DMS 273 treated with DMSO at 0.1 percent for 48 hours (cell line): ENCODE measurements at places on chromosomes 4 and X.

- no peak for DNase-seq
Measured at GRCh38 chr4:83083925-83084475, 30.5 kb downstream of the PLAC8 start.

DNA sequence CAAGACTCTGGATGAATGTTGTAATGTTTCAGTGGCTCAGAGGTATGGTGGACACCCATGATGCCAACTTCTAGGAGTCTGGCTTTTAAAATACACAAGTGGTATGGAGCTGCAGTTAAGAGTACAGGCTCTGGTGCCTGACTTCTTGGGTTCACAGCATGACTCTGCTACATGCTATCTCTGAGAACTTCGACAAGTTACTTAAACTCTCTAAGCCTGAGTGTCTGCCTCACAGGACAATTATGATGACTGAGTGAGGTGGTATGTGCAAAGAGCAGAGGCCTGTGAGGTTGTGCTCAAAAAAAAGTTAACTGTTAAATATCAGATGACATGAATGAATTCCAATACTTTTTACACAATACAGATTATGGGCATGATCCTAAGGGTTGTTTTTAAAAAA lies 90.9 kb upstream of the SRD5A3 start:
- no peak for DNase-seq

- no peak for DNase-seq
Measured at GRCh38 chr4:187103351-187103750, 379.7 kb upstream of the FAT1 start.

GRCh38 chr4:30610361-30610760 lies 109.8 kb upstream of the PCDH7 start:
- DNase-seq: no peak

- DNase-seq: no peak
Measured at GRCh38 chr4:120266602-120267001, 200.0 kb upstream of the MAD2L1 start.

- DNase-seq: no peak
Measured at GRCh38 chrX:51440365-51440764, 56.0 kb downstream of the NUDT11 start.

GRCh38 chr4:180336494-180337090 lies 1906.6 kb upstream of the TENM3 start:
- no peak for DNase-seq

DNA sequence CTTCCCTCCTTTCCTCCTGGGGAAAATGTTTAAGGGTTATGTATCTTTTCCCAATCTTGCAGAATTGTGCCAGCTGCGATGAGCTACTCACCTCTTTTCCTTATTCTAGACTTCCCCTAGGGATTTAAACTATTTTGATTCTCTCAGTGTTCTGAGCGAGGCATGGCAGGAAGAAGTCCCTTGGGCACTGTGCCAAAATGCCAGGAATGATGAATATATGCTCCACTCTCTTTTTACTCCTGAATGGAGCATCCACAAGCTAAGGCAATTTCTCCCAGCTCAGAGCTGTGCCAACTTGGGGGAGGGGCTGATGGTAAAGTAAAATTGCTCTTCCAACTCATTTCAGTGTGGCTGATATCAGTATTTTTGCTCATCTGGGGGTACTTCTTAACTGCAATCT lies 4.0 kb upstream of the C4orf17 start:
- no peak for DNase-seq

DNA sequence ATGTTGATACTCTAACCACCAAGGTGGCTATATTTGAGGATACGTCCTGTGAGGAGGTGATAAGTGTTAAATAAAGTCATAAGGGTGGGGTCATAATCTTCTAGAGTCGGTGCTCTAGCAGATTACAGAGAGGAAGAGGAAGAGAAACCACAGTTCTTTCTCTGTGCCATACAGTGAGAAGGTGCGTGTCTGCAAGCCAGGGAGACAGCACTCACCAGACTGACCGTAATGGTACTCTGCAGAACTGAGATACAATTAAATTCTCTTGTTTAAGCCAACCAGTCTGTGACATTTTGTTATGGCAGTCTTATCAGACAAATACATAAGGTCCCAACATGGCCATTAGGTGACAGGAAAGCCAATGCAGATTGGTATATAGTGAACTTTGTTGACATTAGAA lies 480.9 kb upstream of the IGFBP7 start:
- no peak for DNase-seq

GRCh38 chr4:151198748-151199147 lies 78.2 kb upstream of the PRSS48 start:
- no peak for DNase-seq

- no peak for DNase-seq
Measured at GRCh38 chrX:68938244-68939004, 109.6 kb downstream of the EFNB1 start.

- DNase-seq: no peak
Measured at GRCh38 chr4:69995526-69996016, at the start of gene STATH. Gene STATH, plus strand, starts transcription at chr4:69995966. Its CDS starts 2,472 bp downstream, at chr4:69998438.

GRCh38 chr4:169025184-169025583 lies 15.1 kb upstream of the CBR4 start:
- no peak for DNase-seq

GRCh38 chr4:24550441-24551175 lies 33.7 kb downstream of the DHX15 start:
- no peak for DNase-seq

DNA sequence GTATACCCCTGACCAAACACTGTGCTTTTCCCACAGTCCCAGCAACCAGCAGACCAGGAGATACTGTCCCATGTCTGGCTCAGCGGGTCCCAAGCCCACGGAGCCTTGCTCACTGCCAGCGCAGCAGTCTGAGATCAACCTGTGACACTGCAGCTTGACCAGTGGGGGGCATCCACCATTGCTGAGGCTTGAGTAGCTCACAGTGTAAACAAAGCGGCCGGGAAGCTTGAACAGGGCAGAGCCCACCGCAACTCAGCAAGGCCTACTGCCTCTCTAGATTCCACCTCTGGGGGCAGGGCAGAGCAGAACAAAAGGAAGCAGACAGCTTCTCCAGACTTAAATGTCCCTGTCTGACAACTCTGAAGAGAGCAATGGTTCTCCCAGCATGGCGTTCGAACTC lies 58.1 kb downstream of the SLC10A6 start:
- no peak for DNase-seq

GRCh38 chrX:134592303-134592702 lies 66.0 kb downstream of the PLAC1 start:
- no peak for DNase-seq

GRCh38 chr4:159600061-159600460 lies 497.2 kb downstream of the RAPGEF2 start:
- no peak for DNase-seq

GRCh38 chrX:141176586-141177451 lies at the start of gene LDOC1:
Gene LDOC1, minus strand, starts transcription at chrX:141177129. Its CDS starts 108 bp downstream, at chrX:141177021.
- no peak for DNase-seq

DNA sequence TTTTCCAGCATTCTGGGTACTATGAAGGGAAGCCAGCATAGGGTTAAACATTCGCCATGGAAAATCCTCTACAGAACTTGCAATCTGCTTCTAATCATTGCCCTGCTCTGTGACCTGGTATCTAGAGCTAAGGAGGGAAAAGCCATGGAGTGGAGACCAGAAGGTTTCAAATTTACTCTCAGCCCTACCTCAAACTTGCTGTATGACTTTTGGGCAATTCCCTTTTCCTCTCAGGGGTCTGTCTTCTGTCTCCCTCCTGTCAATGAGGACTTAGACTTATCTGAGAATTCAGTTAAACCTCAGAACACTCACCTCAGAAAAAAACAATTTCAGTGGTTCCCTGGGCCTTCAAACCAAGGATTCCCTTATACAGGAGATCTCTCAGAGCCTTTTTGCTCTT lies 29.1 kb downstream of the ARHGEF9 start:
- no peak for DNase-seq

- no peak for DNase-seq
Measured at GRCh38 chr4:87019246-87019791, 84.5 kb downstream of the AFF1 start.

DNA sequence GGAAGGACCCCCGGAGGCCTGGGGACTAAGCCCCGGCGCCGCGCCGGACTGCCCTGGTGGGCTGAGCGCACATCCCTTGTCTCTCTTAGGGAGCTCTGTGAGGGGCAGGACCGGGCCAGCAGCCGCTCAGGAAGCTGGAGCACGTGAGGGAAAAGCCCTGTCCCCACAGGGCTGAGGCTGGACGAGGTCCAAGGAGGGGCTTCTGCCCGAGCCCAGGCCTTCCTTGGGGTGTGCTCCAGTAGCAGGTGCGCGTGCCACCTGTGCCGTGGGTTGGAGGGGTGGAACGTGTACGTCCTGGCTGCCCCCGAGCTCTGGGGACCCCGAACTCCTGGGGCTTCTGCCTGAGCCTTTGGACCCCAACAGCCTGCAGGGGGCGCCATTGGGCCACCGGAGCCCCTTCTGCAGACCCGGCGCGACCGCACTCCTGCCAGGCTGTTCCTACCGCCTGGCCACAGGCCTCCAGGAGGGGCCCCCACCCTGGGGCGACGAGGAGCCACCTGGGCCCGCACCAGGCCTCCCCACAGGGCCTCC lies 27.2 kb downstream of the TACC3 start:
- no peak for DNase-seq
